ENCODE measurements at places on chromosomes 7 and 10. TPM values are rescaled to one million over a fixed set of nuclear protein-coding genes. Genes with fewer than 3 reads are reported as not detected.

- H3K27ac ChIP-seq, result no peak overlapping the region
- H3K27me3 ChIP-seq, result no peaks in the 10 kb centered on the region
- DNase-seq, result no peak
- no peaks in the 10 kb centered on the region for H3K4me1 ChIP-seq
- H3K4me3 ChIP-seq, result no peak overlapping the region
Measured at GRCh38 chr7:126727930-126728391, 524.8 kb downstream of the GRM8 start.

GRCh38 chr10:116925056-116925455 lies 75.8 kb downstream of the ENO4 start:
- H3K36me3 ChIP-seq, result no peaks in the 10 kb centered on the region
- DNase-seq, result no peak
- H3K4me1 ChIP-seq, result no peaks in the 10 kb centered on the region

- no peak for DNase-seq
- no peaks in the 10 kb centered on the region for H3K36me3 ChIP-seq
- H3K27me3 ChIP-seq, result no peaks in the 10 kb centered on the region
- H3K4me3 ChIP-seq, result no peak overlapping the region
- H3K4me1 ChIP-seq, result peaks cover 2% of the 10 kb centered on the region
- no peak overlapping the region for H3K27ac ChIP-seq
Measured at GRCh38 chr7:47588704-47589225, 6.9 kb upstream of the TNS3 start.

DNA sequence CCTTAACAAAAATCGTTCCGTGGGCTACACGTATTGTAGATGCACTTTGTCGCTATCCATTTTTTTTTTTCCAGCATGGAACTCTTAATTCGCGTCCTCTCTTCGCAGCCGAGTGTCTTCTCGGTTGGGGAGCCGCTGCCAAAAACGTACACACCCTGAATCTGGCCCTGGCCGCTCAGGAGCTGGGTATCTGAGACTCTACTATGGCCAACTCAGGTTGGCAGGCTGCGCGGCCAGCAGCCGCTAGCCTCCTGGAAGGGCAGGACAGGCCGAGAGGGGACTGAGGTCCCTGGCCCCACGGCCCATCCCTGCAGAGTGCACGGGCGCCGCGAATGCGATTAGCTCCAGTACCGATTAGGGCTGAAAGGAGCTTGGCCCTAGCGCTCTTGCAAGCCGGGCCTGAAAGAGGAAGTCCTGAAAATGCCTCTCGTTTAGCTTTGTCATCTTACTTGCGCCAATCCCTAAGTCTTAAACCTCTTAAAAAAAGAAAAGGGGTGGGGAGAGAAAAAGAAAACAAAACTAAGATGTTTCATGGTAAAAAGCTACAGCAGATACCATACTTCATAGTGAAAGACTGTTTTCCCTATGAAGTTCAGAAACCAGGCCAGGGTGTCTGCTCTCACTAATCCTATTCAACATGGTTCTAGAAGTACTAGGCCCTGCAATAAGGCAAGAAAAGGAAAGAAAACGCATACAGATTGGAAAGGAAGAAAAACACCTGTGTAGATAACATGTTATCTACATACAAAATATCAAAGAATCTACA lies 113.2 kb upstream of the RHEB start:
- peak; percentile 72 for DNase-seq
- peak overlapping the region; percentile 61 for H3K27ac ChIP-seq
- peaks cover 9% of the 10 kb centered on the region for H3K4me1 ChIP-seq
- H3K4me3 ChIP-seq, result peak overlapping the region; percentile 80

GRCh38 chr10:97019213-97019844 lies 166.4 kb downstream of the SLIT1 start:
- DNase-seq, result no peak
- H3K4me3 ChIP-seq, result no peak overlapping the region
- H3K4me1 ChIP-seq, result peaks cover 33% of the 10 kb centered on the region

DNA sequence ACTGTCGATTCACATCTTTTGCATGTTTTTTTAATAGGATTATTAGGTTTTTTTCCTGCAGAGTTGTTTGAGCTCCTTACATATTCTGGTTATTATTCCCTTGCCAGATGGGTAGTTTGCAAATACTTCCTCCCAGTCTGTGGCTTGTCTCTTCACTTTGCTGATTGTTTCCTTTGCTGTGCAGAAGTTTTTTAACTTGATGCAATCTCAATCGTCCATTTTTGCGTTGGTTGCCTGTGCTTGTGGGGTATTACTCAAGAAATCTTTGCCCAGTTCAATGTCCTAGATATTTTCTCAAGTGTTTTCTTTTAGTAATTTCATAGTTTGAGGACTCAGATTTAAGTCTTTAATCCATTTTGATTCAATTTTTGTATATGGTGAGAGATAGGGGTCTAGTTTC lies 95.4 kb downstream of the TBXAS1 start:
- no peaks in the 10 kb centered on the region for H3K4me1 ChIP-seq
- H3K4me3 ChIP-seq, result no peak overlapping the region
- H3K27ac ChIP-seq, result no peak overlapping the region
- no peak for DNase-seq
- H3K36me3 ChIP-seq, result no peaks in the 10 kb centered on the region

DNA sequence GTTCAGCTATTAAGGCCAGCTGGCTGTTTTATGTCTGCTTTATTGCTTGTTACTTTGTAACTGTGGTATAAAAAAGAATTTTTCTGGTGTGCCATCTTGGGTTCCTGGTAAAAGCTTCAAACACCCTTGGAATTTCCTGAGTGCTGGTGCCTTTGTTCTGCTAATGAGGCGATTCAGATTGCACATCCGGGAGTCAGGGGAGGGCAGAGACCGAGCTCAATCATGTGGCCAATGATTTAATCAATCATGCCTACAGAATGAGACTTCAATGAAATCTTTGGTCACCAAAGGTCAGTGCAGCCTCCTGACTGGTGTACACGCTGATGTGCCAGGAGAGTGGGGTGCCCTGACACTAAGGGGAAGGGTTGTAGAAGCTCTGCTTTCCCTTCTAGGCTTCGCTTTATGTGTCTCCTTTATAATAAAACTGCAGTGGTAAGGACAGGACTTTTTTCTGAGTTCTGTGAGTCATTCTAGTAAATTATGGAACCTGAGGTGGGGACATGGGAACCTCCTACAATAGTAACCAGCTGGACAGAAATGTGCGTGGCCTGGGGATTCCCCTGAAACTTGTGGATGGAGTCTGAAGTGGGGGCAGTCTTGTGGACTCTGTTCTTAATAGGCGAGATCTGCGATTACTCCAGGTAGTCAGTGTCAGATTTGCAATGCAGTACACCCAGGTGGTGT lies 69.4 kb upstream of the OGDHL start:
- DNase-seq, result no peak
- H3K4me3 ChIP-seq, result no peak overlapping the region
- no peaks in the 10 kb centered on the region for H3K4me1 ChIP-seq
- H3K27me3 ChIP-seq, result no peaks in the 10 kb centered on the region

FANK1 gene
- total RNA-seq, result not detected

PTF1A gene
- total RNA-seq, result not detected

COL28A1 gene
- 6.3 TPM for total RNA-seq

AKR1D1 gene
- not detected for total RNA-seq

Data from psoas muscle (tissue), 8 donors.